ENCODE measurements at places on chromosomes 16 and 17.

GRCh38 chr16:45454-45853 lies 8.0 kb downstream of the POLR3K start:
- H3K4me3 ChIP-seq, result no peak overlapping the region
- no peaks in the 10 kb centered on the region for H3K27me3 ChIP-seq

- H3K27me3 ChIP-seq, result no peaks in the 10 kb centered on the region
- peak overlapping the region; percentile 31 for H3K27ac ChIP-seq
- no peak for DNase-seq
- no peaks in the 10 kb centered on the region for H3K36me3 ChIP-seq
Measured at GRCh38 chr16:66904846-66905632, 13.6 kb downstream of the CDH16 start.

DNA sequence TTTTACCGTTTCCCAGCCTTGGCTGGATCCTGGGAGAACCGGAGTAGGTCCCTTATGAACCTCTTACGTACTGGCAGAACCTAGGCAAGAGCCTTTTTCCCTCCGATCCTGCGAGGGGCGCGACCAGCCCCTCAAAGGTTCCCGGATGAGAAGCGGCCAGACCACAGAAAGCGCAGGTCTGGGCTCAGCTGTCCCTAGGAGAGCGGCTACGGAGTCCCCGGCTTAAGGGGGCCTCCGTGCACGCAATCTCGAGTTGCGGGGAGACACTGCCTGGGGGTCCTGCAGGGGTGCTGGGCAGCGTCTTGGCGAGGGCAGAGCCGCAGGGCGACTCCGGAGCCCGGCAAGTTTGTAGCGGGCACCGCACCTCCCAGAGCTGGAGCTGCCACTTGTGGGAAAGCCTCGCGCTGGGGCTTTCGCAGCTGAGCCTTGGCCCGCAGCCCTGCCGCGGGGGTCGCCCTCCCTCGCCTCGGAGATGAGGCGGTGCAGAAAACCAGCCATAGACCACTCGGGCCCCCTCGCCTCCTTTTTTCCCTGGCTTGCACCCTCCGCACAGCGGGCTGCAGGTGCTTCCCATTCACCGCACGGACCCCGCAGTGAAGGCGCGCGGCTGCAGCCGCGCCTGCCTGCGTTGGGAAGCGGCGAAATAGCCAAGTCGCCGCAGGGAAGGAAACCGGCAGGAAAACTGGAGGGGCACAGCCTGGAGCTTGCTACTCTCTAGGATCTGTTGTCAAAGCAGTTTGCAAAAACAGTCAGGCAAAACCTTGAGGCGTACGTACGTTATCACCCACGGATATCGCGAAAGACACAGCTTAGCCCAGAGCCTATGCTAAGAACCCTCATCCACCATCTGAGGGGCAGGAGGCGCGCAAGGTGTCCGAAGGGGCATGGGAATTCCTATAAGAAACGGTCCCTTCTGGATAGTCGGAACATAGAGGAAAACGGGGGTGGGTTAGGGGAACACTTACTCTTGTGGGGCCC lies 834 bp downstream of the CDH8 start:
- no peaks in the 10 kb centered on the region for H3K4me1 ChIP-seq
- H3K4me3 ChIP-seq, result no peak overlapping the region
- H3K27me3 ChIP-seq, result peaks cover 26% of the 10 kb centered on the region

- DNase-seq, result no peak
- H3K27me3 ChIP-seq, result no peaks in the 10 kb centered on the region
- no peaks in the 10 kb centered on the region for H3K36me3 ChIP-seq
Measured at GRCh38 chr17:57560319-57560705, 184.8 kb downstream of the CCDC182 start.

DNA sequence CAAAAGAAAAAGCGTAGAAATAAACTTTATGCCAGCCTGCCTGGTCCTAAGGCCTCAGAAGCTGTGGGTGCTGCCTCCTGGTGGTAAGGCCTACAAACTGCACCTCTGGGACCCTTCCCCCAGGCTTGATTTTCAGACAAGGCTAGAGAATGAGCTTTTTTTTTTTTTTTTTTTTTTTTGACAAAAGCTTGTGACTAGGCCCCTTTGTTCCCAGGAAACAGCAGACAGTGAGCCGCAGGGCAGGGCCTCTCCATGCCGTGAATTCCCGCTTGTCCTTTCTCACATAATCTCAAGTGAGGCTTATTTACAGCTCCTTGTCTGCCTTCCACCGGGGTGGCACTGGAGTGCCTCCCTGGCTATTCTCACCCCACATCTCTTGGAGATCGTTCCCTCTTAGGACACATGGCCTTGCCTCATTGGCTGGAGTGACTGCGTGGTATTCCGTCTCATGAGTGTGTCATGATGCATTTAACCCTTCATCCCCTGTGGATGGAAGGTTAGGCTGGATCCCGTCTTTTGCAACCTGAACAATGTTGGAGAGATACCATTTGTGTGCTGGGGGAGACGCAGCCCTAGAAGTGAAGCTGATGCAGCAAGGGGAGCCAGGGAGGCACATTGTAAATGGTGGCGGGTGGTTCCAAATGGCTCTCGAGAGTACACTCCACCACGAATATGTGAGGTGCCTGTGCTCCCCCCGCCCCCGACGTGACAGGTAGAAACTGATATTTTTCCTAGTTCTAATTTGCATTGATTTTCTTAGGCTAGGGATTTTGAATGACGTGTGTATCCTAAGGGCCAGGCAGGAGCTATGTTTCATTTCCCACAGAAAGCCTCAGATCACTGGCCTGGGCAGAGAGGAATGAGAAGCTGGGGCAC lies 49.6 kb downstream of the USP22 start:
- H3K4me1 ChIP-seq, result peaks cover under 1% of the 10 kb centered on the region
- DNase-seq, result peak; percentile 61

DNA sequence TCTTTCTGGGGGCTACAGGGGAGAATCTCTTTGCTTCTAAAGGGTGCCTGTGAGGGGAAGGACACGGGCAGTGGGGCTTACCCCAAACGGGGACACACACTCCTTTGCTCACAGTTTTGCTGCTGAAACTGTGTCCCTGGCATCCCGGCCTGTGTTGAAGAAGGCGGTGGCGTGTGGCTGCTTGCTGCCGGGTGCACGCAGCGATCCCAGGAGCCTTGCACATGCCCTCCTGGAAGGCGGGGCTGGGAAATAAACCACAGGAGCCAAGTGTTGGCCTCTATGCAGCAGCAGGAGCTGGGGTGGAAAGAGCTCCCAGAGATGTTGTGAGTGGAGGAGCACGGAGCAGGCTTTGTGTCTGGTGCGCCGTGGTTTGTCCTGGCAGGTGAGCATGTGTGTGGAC lies 131.0 kb upstream of the CIBAR2 start:
- DNase-seq, result no peak
- H3K4me1 ChIP-seq, result no peaks in the 10 kb centered on the region
- no peaks in the 10 kb centered on the region for H3K27me3 ChIP-seq

DNA sequence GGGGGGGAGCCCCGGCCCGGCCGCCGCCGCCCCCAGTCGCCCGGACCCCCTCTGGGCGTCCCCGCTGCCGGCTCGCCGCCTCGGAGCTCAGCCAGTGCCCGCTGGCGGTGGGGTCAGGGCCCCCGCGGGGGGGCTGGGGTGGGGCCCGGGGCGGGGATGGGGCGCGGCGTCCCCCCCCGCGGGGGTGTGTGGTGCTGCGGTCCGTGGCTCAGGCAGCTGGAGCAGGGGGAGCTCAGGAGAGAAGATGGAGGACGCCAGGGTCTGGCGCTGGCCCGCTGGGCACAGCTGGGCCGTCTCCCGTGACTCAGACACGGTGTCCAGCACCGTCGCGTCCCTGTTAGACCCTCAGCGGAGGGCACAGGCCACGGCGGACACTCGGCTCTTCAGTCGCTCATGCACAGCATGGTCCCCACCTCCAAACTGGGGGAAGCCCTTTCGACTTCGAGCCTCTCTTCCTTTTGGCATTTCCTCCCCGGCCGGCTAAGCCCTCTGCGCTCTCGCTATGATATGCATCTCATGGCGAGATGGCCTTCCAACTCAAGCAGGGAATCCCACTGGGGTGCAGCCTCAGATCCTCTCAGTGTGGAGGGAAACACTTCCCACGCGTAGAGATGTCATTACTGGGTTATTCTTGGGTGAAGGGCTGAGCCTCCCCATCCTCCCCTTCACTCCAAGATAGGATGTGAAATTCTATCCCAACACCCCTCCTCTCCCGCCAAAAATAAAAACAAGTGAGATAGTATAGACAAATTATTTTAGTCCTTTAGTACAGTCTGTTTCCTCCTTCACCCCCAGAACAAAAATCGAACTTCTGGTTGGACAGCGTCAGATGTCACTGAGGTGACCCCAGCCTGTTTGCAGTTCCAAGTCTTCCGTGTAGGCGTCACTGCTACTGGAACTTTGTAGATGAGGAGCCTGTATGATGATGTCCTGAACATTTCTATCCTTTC lies 522 bp upstream of the VEZF1 start:
- H3K4me3 ChIP-seq, result peak overlapping the region; percentile 80
- peaks cover 4% of the 10 kb centered on the region for H3K4me1 ChIP-seq
- H3K27me3 ChIP-seq, result no peaks in the 10 kb centered on the region
- DNase-seq, result peak; percentile 64
- peak overlapping the region; percentile 96 for H3K27ac ChIP-seq
- H3K36me3 ChIP-seq, result no peaks in the 10 kb centered on the region

DNA sequence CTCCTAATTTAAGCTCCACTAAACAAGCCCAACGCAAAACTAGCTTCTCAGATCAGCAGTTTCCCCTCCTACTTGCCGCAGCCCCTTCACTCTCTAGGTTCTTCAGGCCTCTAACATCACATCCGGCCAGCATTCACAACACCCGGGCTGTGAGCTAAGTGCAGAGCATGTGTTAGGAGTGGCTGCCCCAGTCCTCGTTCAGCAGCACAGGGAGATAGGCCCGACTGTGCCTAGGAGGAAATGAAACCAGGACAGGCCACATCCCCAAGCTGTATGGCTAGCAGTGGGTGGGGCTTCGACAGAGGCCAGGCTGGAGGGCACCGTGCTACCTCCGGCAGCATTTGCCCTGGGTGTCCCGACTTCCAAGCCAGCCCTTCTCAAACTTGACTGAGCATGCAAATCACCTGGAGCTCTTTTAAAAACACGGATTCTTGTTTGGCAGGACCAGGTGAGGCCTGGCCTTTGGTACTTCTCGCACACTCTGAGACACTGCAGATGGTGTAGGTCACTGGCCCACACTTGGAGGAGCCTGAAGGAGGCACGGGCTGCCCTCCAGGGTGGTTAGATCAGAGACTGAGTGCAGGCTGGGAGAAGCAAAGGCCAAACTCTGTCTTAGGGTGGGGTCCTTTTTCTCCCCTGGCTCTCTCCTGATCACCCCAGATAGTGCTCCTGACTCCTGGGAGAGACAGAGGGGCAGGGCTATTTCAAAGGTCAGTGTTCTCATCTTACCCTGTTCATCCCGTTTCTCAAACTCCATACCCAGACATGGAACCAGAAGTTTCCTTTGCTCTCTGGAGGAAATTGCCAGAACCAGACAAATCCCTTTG lies 202.0 kb downstream of the C16orf78 start:
- no peak for DNase-seq
- H3K36me3 ChIP-seq, result no peaks in the 10 kb centered on the region
- H3K27me3 ChIP-seq, result no peaks in the 10 kb centered on the region
- no peak overlapping the region for H3K27ac ChIP-seq

GRCh38 chr17:81443269-81443668 lies 48.0 kb downstream of the BAHCC1 start:
- H3K4me3 ChIP-seq, result no peak overlapping the region
- no peaks in the 10 kb centered on the region for H3K36me3 ChIP-seq
- no peaks in the 10 kb centered on the region for H3K27me3 ChIP-seq
- H3K4me1 ChIP-seq, result no peaks in the 10 kb centered on the region
- H3K27ac ChIP-seq, result no peak overlapping the region
- no peak for DNase-seq

GRCh38 chr16:75478480-75479345 lies 14.2 kb upstream of the TMEM170A start:
- no peaks in the 10 kb centered on the region for H3K27me3 ChIP-seq
- no peaks in the 10 kb centered on the region for H3K4me1 ChIP-seq
- no peak for DNase-seq
- no peak overlapping the region for H3K4me3 ChIP-seq

GRCh38 chr17:72545766-72546165 lies 424.9 kb downstream of the SOX9 start:
- H3K27me3 ChIP-seq, result no peaks in the 10 kb centered on the region
- H3K36me3 ChIP-seq, result no peaks in the 10 kb centered on the region
- no peak overlapping the region for H3K4me3 ChIP-seq
- no peak for DNase-seq

GRCh38 chr17:48644159-48644558 lies 18.0 kb upstream of the HOXB9 start:
- peaks cover 15% of the 10 kb centered on the region for H3K27me3 ChIP-seq
- H3K4me3 ChIP-seq, result no peak overlapping the region
- no peak overlapping the region for H3K27ac ChIP-seq
- DNase-seq, result no peak
- no peaks in the 10 kb centered on the region for H3K4me1 ChIP-seq
- no peaks in the 10 kb centered on the region for H3K36me3 ChIP-seq

DNA sequence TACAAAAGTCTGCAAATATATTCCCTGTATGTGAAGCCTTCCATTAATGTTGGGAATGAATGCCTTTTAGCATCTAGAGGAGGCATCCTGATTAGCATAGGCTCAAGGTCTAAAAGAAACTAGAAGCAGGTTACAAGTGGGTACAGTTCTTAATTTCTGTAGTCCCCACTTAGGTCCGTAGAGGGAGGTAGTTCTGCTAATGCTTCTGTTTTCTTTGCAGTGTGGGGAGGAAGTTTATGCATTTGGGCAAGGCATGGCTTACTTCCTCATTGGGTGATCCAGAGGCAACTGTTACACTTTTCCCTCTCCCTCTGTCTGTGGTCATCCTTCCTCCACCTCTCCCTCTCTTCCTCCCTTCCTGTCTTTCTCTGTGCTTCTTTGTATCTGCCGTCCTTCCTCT lies 108.4 kb upstream of the ZKSCAN2 start:
- DNase-seq, result no peak
- no peak overlapping the region for H3K27ac ChIP-seq
- H3K4me3 ChIP-seq, result no peak overlapping the region
- no peaks in the 10 kb centered on the region for H3K4me1 ChIP-seq
- no peaks in the 10 kb centered on the region for H3K36me3 ChIP-seq

GRCh38 chr17:59193336-59193862 lies 16.4 kb upstream of the SMG8 start:
- H3K4me1 ChIP-seq, result no peaks in the 10 kb centered on the region
- H3K4me3 ChIP-seq, result no peak overlapping the region
- no peak overlapping the region for H3K27ac ChIP-seq
- H3K36me3 ChIP-seq, result no peaks in the 10 kb centered on the region
- no peak for DNase-seq

GRCh38 chr17:63381101-63381729 lies 64.9 kb downstream of the CYB561 start:
- no peaks in the 10 kb centered on the region for H3K36me3 ChIP-seq
- no peak overlapping the region for H3K4me3 ChIP-seq
- no peaks in the 10 kb centered on the region for H3K27me3 ChIP-seq
- no peak overlapping the region for H3K27ac ChIP-seq
